ENCODE measurements at places on chromosomes 12 and 14. TPM values are rescaled to one million over a fixed set of nuclear protein-coding genes. Genes with fewer than 3 reads are reported as not detected.

The PLEK2 gene
- 12.4 TPM for total RNA-seq

The ARHGAP9 gene
- total RNA-seq: not detected

The PROX2 gene
- not detected for total RNA-seq

The SLC10A1 gene
- total RNA-seq: not detected

The KRT80 gene
- total RNA-seq: 0.38 TPM

The MYBPC1 gene
- not detected for total RNA-seq

The MYL2 gene
- total RNA-seq: not detected

The GLIPR1L2 gene
- total RNA-seq: 1.6 TPM

The CCDC60 gene
- total RNA-seq: not detected

The VWF gene
- not detected for total RNA-seq

The SERPINA4 gene
- total RNA-seq: not detected

The CLEC7A gene
- total RNA-seq: not detected

The LRTM2 gene
- total RNA-seq: not detected

The TAS2R42 gene
- not detected for total RNA-seq

The ATF1 gene
- 24.0 TPM for total RNA-seq

The RNFT2 gene
- total RNA-seq: not detected

The RNASE4 gene
- 35.9 TPM for total RNA-seq

The ATP2A2 gene
- total RNA-seq: 148 TPM

The PLEKHD1 gene
- total RNA-seq: not detected

The EIF2B1 gene
- 108 TPM for total RNA-seq

The ARHGAP5 gene
- total RNA-seq: 82.6 TPM

The PRIMA1 gene
- total RNA-seq: 0.43 TPM

The KRT86 gene
- not detected for total RNA-seq

The CLMN gene
- 0.76 TPM for total RNA-seq

The NEUROD4 gene
- total RNA-seq: not detected

The PRORP gene
- total RNA-seq: 18.2 TPM

The HOXC12 gene
- not detected for total RNA-seq

The KLRC2 gene
- not detected for total RNA-seq

The IQSEC3 gene
- not detected for total RNA-seq

The ZNF891 gene
- 0.43 TPM for total RNA-seq

The FBXL14 gene
- total RNA-seq: 9.3 TPM

The GLI1 gene
- 0.63 TPM for total RNA-seq

The UNG gene
- total RNA-seq: 38.6 TPM

The SLC25A47 gene
- not detected for total RNA-seq

The ASPG gene
- total RNA-seq: not detected

The ADAM21 gene
- total RNA-seq: 0.97 TPM

The OTOGL gene
- total RNA-seq: 1.3 TPM

The LGR5 gene
- total RNA-seq: not detected

The STAC3 gene
- total RNA-seq: 1.3 TPM

The RBP5 gene
- not detected for total RNA-seq

The IFI27 gene
- total RNA-seq: not detected

The COPS7A gene
- 123 TPM for total RNA-seq

The ACSM4 gene
- total RNA-seq: not detected

The TCTN2 gene
- total RNA-seq: 9.3 TPM

The CLEC1B gene
- total RNA-seq: not detected

All from GM23248 (cell line).